ENCODE measurements at places on chromosomes 2 and 18.
A peak's percentile ranks its signal among the peaks of the same experiment; 100 is the strongest.

GRCh38 chr2:63047321-63048279, 3.0 kb upstream of the OTX1 start:
- no peak for DNase-seq

- DNase-seq = peak; percentile 23
Observed at GRCh38 chr2:100256416-100256815, 65.9 kb downstream of the LONRF2 start.

DNA sequence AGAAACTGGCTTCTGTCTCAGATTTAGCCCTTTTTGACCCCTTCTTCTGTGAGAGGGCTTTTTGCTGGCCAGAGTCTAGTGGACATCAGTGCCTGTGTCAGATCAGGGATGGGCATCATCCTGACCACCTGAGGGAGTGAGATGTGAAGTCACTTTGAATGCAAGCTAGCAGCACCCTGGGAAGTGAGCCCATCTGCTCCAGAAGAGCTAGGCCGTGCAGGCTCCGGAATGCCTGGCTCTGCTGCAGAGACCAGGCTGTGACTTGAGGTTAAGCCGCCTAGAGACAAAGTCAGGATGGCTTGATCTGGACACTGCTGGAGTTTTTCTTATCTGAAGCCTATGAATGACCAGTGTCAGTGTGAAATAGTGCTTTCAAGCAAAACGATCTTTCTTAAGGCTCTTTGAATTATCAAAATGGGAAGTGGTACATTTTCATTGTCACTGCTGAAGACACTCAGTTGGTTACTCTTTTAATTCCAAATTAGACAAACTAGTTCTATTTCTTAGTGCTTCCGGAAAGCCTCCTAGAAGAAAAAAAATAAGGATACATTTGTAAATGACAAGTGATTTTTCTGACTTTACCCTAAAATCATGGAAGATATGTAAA, 20.8 kb downstream of the DGUOK start:
- no peak for DNase-seq

GRCh38 chr2:18380321-18380720, 180.1 kb downstream of the RDH14 start:
- DNase-seq = no peak

DNA sequence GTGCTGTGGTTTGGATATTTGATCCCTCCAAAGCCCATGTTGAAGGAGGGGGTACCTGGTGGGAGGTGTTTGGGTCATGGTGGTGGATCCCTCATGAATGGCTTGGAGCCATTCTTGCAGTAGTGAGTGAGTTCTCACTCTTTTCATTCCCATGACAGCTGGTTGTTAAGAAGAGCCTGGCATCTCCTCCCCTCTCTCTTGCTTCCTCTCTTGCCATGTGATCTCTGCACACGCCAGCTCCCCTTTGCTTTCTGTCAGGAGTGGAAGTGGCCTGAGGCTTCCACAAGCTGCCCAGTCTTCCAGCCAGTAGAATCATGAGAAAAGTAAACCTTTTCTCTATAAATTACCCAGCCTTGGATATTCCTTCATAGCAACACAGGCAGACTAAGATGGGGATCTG, 8.6 kb downstream of the ADD2 start:
- DNase-seq = no peak

DNA sequence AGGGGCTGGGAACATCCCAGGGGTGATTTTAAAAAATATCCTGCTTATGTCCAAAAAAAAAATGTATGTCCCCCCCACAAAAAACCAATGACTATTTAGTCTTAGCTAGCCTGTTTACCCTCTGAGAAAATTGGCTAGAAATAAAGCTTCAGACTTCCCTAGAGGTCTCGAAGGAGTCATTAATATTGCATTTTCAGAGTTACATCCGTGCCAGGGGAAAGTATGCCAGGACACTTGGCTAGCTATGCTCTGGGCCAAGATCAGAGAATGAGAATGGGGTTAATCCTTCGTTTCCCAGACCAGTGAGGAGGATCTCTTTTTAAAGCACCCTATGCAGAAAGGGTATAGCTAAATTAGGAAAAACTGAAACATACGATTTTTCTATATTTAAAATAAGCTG, 183.6 kb downstream of the MC4R start:
- no peak for DNase-seq

DNA sequence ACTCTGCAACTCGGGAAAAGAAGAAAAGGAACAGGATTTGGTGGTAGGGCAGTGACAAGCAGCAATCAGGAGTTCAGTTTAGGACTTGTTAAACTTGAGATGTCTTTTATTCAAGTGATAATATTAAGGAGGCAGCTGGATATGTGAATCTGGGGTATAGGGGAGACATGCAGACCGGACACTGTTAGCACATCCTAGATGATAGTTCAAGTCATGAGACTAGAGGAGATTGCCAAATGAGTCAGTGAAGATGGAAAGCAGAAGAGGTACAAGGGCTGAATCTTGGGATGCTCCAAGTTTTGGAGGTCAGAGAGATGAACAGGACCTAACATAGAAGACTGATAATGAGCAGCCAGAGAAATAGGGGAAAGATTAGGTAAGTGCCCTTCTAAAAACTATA, 69.5 kb upstream of the PSME4 start:
- DNase-seq = no peak

DNA sequence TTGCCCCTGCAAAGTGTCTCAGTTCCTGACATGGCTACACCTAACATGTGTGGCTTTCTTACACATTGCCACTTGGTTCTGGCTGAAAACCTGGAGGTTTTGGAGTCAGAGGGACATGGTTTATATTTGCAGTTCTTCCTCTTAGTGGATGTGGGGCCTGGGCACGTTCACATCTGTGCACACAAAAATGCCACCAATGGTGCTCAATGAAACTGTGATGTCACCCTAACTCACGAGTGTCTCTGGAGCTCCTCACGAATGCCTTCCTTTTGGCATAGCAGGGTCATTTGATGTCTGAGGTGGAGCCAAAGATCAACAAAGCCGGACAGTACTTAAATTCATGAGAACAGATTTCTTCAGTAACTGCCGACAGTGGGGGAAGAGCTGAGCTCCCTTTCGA, 231.7 kb upstream of the HS6ST1 start:
- DNase-seq = no peak

GRCh38 chr2:69704446-69704845, 37.5 kb upstream of the ANXA4 start:
- DNase-seq = no peak

DNA sequence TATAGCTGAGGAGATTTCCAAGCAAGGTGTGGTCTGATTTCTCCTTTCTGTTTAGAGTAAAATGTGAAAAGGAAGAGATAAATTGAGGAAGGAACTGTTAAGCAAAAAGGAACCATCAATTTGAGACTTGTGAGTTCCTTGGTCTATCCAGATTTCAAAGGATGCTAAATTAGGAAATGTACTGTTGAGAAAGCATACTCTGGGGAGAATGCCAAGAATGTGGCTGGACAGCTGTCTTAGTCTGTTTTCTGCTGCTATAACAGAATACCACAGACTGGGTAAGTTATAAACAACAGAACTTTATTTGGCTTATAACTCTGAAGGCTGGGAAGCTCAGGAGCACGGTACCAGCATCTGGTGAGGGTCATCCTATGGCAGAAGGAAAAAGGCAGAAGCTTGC, 1097.2 kb downstream of the TDRD15 start:
- DNase-seq = no peak

- no peak for DNase-seq
Observed at GRCh38 chr18:3330622-3331021, 68.7 kb downstream of the MYL12B start.

GRCh38 chr2:176637486-176638166, 368.4 kb downstream of the MTX2 start:
- peak; percentile 43 for DNase-seq

- DNase-seq = no peak
Observed at GRCh38 chr18:35617865-35618264, 36.3 kb downstream of the GALNT1 start.

- no peak for DNase-seq
Observed at GRCh38 chr2:134134827-134135226, 119.0 kb upstream of the MGAT5 start.

GRCh38 chr2:223880796-223881195, 43.4 kb upstream of the AP1S3 start:
- DNase-seq = no peak

DNA sequence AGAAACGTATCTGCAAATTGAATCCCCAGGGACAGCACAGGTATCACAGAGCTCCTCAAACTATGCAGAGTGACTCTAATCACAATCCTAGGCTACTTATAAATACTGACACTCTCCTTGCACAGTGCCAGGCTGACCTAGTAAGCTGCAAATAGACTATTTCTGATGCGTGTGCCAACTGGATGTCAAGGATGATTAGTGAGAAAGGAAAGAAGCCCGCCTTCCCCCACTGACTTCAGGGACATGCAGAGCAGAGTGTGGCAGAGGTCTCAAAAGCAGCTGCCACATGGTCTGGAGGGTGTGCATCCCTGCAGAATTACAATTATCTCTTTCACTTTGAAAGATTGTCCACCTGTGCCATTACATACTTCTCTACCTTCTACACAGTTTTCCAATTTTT, 235.6 kb downstream of the CPS1 start:
- peak; percentile 38 for DNase-seq

DNA sequence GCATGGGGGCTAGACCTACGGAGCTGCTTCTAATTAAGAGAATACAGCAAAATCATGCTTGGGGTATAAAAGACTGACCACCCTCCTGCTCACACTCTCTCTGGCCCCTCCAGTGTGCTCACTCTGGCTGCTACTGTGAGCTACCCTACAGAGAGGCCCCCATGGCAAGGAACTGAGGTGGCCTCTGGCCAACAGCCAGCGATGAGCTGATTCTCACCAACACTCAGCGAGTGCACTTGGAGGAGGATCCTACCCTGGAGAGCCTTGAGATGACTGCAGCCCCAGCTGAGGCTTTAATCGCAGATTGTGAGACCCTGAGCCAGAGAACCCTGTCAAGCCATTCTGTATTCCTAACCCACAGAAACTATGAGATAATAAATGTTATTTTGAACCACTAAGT, 88.2 kb downstream of the GFPT1 start:
- DNase-seq = peak; percentile 43

- DNase-seq = peak; percentile 22
Observed at GRCh38 chr2:176554101-176555048, 285.1 kb downstream of the MTX2 start.

- no peak for DNase-seq
Observed at GRCh38 chr18:23585897-23586248, 433 bp downstream of the NPC1 start.

DNA sequence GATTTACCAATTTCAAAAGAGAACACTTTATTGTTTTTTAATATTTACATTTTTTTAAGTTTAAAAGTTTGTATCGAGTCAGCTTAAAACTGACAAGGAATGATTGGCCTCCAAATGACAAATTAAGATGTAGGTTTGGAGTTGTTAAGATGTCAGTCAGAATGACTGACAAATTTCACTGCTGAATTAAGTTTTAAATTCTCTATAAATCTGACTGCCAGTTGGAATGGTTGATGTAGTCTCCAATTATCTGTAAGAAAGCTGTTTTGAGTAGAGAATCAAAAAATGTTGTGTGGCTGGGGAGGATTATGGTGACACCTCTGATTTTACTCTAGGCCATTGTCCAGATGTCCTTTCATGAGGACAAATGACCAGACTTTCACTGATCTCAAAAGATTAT, 165.3 kb upstream of the CDH20 start:
- DNase-seq = no peak

- no peak for DNase-seq
Observed at GRCh38 chr18:46688853-46689525, 32.0 kb upstream of the LOXHD1 start.

GRCh38 chr2:160608599-160608998, 115.0 kb upstream of the RBMS1 start:
- DNase-seq = no peak

- DNase-seq = no peak
Observed at GRCh38 chr2:24076849-24077534, 866 bp upstream of the SF3B6 start.

DNA sequence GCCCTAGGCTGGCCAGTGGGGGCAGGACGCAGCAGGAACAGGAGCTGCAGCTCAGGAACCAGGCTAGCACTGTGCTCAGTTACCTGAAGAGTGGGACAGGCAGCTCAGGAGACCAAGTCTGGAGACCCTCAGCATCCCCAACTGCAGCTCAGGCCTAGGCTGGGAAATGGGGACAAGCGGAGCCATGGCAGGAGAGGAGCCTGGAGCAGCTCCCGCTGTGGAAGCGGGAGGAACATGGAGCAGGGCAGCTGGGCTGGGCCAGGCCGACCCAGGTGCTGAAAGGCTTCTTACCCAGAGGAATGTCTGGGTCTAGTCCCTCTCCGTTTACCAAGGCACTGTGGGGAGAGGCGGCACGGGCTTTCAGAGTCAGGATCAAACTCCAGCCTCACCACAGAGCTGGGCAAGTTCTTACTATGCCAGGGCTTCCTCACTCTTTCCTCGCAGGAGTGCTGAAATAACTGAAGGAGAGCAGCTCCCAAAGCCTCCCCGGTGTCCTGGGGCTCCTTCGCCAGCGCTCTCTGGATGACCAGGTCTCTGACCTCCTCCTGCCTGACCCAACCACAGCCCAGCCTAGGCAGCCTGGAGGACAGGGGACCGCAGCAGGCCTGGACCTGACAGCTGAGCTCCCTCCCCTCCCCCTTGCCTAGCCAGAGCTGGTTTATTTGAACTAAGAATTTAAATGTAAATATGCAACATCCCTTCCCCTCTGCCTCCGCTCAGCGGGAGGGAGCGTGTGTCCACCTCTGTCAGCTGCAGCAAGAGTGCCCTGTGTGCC, 247.8 kb upstream of the SIX2 start:
- DNase-seq = no peak

DNA sequence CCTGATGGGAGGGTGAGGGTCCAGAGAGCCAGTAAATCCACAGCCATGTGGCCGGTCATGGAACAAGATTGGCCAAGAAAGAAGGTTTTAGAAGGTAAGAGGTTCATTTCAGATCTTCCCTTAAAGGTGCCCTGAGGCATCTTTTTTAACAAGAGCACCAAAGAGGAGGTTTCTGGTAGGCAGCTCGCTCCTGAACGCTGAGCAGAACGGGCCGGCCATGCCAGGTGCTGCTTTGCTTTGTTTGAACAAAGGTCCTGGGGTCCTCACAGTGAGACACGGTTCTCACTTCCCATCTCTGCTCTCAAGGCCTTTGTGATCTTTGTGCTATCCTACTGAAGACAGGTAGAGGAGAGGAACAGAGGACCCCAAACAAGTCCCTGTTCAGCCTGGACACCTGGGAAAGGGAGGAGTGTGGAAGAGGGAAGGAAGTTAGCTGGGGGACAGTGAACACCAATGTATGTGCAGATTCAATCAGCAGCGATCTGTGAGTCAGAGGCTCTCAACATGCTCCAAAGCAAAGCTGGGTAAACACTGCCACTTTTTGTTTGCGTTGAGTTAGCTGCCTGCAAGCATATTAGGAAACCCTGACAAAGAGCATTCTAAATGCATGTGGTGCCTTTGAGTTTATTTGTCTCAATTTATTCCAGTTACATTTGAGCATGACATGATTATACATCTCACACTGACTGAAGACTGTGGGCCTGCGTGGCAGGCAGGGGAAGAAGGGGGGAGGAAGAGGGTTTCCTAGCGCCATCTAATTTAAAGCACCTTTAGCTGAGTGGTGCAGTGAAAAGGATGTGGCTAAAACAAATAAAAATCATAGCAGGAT, 102.4 kb downstream of the ASB1 start:
- DNase-seq = no peak

GRCh38 chr2:143296089-143296488, 166.9 kb downstream of the ARHGAP15 start:
- no peak for DNase-seq

GRCh38 chr2:62197011-62197924, 1.4 kb downstream of the B3GNT2 start:
- peak; percentile 21 for DNase-seq

- peak; percentile 39 for DNase-seq
Observed at GRCh38 chr2:191318729-191319078, 73.5 kb downstream of the MYO1B start.

- DNase-seq = no peak
Observed at GRCh38 chr2:170248574-170249393, 70.8 kb downstream of the MYO3B start.

Data from BE2C (cell line).